ENCODE measurements at places on chromosomes 7 and 10. TPM values are rescaled to one million over a fixed set of nuclear protein-coding genes. Genes with fewer than 3 reads are reported as not detected.

Gene LBX1
- not detected for total RNA-seq

Gene CPN1
- not detected for total RNA-seq

Gene TMEM229A
- total RNA-seq, result not detected

Gene SUGCT
- total RNA-seq, result 9.6 TPM

- DNase-seq, result no peak
These were observed 139.9 kb downstream of the CCDC71L start for GRCh38 chr7:106520962-106521514.

DNA sequence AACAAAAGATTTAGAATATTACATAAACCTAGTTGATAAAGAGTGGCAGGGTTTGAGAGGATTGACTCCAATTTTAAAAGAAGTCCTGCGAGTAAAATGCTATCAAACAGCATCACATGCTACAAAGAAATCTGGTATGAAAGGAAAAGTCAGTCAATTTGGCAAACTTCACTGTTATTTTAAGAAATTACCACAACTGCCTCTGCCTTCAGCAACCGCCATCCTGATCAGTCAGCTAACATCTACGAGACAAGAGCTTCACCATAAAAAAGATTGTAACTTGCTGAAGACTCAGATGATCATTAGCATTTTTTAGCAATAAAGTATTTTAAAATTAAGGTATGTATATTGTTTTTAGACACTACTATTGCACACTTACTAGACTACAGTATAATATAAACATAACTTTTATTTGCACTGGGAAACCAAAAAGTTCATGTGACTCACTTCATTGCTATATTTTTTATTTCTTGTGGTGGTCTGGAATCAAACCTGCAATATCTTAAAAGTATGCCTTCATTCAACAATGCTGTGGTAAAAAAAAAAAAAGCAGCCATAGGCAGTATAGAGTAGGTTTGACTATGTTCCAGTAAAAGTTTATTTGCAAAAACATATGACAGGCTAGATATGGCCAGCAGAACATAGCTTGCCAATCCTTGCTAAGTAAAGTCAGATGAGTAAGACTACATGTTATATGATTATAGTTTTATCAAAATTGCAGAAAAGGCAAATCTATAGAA is 74.4 kb downstream of the GLCCI1 start:
- DNase-seq, result no peak

Gene WNT2
- total RNA-seq, result not detected

DNA sequence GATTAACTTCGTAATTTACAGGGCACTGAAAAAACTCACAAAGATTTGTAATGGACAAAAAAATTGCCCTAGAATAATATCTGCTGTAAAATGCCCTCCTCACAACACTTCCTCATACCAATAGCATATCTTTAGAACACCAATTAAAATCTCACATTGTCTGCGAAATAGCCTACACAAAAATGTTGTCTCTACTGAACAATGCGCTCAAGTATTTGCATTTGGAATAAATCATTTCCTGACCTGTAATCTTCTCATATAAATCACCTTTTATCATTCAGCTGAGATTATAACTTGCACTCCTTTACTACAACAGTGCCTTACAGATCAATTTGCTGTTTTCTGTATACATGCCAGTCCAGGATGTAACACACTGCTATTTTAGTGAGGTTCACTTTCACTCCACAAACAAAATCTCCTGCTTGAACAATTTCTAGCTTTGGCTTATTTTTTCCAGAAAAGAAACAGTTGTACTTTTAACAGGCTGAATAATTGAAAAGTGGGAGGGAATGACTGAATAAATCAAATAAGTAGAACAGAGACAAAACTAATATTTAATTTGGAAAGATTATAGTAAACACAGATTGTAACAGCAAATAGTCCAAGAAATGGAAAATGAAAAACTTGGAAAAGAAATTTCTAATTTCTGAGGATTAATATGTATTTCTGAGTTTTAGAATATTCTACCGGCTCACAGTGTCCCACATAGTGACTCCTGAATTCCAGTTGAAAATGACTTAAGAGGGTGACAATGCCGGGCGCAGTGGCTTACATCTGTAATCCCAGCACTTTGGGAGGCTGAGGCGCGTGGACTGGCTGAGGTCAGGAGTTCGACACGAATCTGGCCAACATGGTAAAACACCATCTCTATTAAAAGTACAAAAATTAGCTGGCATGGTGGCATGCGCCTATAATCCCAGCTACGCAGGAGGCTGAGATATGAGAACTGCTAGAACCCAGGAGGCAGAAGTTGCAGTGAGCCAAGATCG is 30.6 kb downstream of the JMJD1C start:
- DNase-seq, result no peak

DNA sequence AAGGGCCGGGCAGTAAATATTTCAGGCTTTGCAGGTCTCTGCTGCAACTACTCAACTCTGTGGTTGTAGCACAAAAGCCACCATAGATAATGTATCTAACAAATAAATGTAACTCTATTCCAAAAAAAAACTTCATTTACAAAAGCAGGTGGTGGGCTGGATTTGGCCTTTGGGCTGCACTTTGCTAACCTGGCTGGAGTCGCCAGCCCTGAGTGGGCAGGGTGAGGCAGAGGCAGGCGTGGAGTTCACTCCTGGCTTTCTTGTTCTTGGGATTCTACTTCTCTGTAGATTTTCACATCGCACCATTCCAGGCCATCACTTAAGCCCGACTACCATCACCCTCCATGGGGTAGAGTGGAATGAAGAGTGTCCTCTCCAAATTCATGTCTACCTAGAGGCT is 367.6 kb upstream of the MGMT start:
- DNase-seq, result no peak

- no peak for DNase-seq
These were observed 2.5 kb downstream of the MTPN start for GRCh38 chr7:135974667-135975066.

- no peak for DNase-seq
These were observed 2.6 kb upstream of the GPR26 start for GRCh38 chr10:123663522-123663921.

DNA sequence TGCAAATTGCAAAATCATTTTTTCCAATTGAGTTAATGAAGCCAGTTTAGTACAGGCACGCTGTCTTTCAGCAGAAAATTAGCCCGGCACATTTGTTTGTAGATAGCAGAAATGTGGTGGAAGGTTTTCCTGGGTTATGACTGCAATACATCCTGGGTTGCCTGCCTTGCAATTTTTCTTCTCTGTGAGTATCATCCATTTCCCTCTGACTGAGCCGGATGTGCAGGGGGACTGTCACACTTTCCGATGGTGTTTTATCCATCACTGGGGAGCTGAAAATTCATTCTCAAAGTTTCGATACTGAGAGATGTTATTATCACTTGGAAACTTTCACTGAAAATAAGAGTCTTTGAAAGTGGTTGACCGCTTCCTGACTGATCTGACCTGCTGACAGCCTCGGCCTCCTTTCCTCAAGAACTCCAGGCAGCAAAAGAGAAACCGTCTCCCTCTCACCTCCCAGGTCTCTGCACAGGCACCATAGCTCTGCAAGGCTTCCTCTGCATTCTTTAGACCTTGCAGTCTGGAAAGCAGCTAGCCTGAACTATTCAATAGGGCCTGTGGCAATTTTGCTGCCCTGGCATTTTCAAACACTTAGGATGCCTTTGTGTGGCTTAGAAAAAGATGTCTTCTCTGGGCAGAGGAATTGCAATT is 320.8 kb upstream of the NRP1 start:
- no peak for DNase-seq

GRCh38 chr7:123860848-123861247 is 15.9 kb downstream of the HYAL4 start:
- no peak for DNase-seq

Gene MKX
- 84.0 TPM for total RNA-seq

Gene NYAP1
- 0.50 TPM for total RNA-seq

DNA sequence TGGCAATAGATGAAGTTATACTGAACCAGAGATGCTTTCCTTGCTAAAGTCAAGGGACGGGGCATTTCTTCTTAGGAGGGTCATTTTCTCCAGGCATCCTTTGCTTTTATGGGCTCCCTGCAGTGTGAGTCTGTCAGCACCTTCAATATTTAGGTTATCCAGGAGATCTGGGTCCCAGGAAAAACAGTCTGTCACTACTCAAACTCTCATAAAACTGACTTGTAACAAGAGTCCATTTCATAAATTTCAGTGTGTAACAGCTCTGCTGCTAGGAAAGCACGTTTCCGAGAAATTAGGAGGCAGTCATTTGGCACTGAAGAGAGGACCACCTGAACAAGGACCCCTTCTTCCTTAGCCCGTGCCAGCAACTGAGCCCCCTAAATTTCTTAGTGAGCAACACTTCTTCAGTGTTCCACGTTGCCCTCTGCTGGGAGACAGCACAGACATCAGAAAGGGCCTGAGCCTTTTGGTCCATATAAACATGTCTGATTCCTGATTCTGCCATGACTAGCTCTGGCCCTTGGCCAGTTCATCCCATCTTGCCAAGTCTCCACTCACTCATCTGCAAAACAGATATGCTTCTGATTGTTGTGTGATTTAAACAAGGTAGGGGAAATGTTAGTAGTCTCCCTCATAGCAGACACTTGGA is 7.2 kb downstream of the GCC1 start:
- DNase-seq, result peak; percentile 28

Gene SPDYE6
- total RNA-seq, result not detected

Gene TMEM176A
- total RNA-seq, result not detected

DNA sequence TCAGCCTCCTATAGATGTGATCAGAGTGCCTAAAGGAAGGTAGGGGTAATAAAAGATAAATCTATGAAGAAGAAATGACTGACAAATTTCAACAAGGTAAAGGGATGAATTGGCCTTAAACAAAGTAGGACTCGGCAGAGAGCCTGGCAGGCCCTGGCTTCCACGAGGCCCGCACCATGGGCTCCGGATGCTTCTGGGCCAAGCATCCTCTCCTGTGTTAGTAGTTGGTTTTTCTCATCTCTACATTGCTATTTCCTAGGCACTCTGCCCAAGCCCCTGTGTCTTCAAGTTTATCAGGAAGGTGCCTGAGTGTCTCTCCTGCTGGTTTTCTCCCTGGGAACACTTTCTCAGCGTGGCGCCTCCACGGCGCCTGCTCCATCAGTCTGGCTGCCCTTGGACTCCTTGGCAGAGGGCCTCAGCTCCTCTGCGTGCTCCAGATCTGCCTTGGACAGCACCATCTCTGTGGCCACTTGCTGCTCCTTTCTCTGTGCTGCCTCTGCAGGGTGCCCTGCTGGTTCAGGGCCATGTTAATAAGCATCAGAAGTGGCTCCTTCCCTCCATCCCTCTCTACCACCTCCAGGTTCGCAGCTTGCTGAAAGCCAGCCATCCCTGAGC is 413.3 kb upstream of the DPP6 start:
- no peak for DNase-seq

DNA sequence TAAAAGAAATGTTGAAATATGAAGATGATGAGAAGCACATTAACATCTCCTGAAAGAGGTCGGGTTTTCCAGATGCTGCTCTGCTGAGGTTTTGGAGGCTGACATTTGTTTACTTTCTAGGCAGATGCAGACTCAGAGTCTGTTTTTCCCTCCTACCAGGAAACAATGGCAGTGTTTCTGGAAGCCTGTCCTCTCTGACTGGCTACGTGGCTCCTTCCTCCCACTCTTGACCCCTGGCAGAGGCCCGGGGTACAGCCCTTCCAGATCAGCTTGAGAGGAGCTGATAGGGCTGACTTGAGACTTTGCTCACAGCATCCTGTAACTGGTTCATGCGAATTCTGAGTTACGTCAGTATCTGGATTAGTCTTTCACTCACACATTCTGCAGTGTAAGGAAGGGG is 41.1 kb upstream of the IL15RA start:
- DNase-seq, result no peak

Gene NAPEPLD
- total RNA-seq, result 3.0 TPM

- no peak for DNase-seq
These were observed 449.9 kb downstream of the POM121L12 start for GRCh38 chr7:53485354-53485753.

GRCh38 chr7:128437426-128438332 is 18.0 kb upstream of the HILPDA start:
- no peak for DNase-seq

DNA sequence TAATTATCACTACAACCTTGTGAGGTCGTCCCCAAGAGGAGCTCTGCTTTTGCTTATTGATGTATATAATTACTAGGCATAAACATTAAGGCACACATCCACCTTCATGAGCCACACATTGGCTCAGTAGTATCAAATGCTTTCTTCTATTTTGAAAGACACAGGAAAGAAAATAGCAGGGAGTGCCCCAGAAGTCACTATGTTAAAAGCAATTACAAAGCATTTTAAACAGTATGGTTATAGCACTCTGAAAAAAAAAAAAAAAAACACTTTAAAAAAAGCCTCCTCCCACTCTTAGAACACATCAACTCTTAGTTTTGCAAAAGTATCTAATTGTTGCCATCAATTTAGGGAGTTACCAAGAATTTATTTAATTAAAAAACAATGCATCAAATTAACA is 474.2 kb downstream of the PARD3 start:
- DNase-seq, result no peak

DNA sequence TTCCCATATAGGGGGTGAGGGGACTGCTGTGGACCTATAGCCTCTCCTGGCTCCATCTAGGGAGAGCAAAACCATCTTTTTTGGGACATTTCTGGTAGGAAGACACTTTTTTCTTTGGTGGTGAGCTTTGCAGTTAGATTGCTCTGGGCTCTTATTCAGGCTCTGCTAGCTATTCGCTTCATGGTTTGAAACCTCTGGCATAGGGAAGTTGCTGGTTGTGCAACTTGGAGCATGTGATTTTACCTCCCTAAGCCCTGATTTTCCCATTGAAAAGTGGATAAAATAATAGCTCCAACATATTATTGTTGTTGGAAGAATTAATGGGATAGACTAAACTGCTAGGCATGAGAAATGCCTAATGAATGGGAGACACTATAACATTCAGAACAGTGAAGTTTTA is 69.6 kb downstream of the CYP26A1 start:
- DNase-seq, result no peak

DNA sequence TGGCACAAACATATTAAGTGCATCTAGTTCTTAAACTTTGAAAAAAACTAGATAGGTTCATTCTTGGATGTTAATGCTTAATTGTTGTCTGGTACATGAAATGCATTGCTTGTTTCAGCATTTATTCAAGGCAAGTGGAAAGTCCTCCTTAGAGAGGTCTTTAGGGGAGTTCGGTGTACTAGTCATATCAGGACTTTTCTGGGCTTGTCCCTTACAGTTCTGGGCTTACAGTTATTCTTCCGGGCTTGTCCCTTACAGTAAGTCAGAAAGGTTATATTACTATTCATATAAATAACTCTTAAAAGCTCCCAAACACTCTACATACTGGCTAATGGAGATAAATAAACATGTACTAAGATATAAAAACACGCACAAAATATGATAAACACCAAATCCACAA is 61.6 kb upstream of the MRLN start:
- DNase-seq, result no peak

Gene TNKS2
- total RNA-seq, result 32.0 TPM

All from HFFc6 (cell line).